Smooth muscle cell of the umbilical artery (primary cell): ENCODE measurements at places on chromosomes 1 and 21. TPM values are rescaled to one million over a fixed set of nuclear protein-coding genes. Genes with fewer than 3 reads are reported as not detected.

The MPL gene
- not detected in 2 replicates for total RNA-seq

The ASTN1 gene
- under 0.01 and 0.28 TPM in 2 replicates for total RNA-seq

The ANXA9 gene
- total RNA-seq, result 0.05 TPM in 1 of 2 replicates, not detected in the other

The C1orf115 gene
- total RNA-seq, result 0.28 and 0.30 TPM in 2 replicates

The FCRL4 gene
- total RNA-seq, result not detected in 2 replicates

The DDAH1 gene
- total RNA-seq, result 41.3 and 79.6 TPM in 2 replicates

The PDZK1 gene
- total RNA-seq, result 0.28 and 0.30 TPM in 2 replicates

The BEND5 gene
- total RNA-seq, result 0.60 and 1.2 TPM in 2 replicates

The KRTAP13-2 gene
- total RNA-seq, result not detected in 2 replicates

The RORC gene
- not detected in 2 replicates for total RNA-seq

The IL20 gene
- total RNA-seq, result not detected in 2 replicates

The NGF gene
- 0.60 and 0.89 TPM in 2 replicates for total RNA-seq

The HEYL gene
- under 0.01 TPM in 1 of 2 replicates, not detected in the other for total RNA-seq

The HES5 gene
- not detected in 2 replicates for total RNA-seq

The OR1C1 gene
- total RNA-seq, result not detected in 2 replicates

The TSTD1 gene
- 10.7 and 17.8 TPM in 2 replicates for total RNA-seq

The ARHGAP29 gene
- 7.7 and 40.0 TPM in 2 replicates for total RNA-seq

The FCMR gene
- not detected in 2 replicates for total RNA-seq

The FAM229A gene
- 0.83 and 1.2 TPM in 2 replicates for total RNA-seq

The TBCE gene
- 20.2 and 33.1 TPM in 2 replicates for total RNA-seq

The CFAP74 gene
- not detected in 2 replicates for total RNA-seq

The SLC16A4 gene
- 5.9 and 10.4 TPM in 2 replicates for total RNA-seq

The SPSB1 gene
- 29.4 and 40.6 TPM in 2 replicates for total RNA-seq

The FCN3 gene
- total RNA-seq, result not detected in 2 replicates

The ACTN2 gene
- under 0.01 and 0.32 TPM in 2 replicates for total RNA-seq

The FCER1G gene
- 0.59 TPM in 1 of 2 replicates, not detected in the other for total RNA-seq

The TTC34 gene
- under 0.01 and 0.18 TPM in 2 replicates for total RNA-seq

The NCAM2 gene
- total RNA-seq, result 4.8 and 56.1 TPM in 2 replicates

The NMNAT2 gene
- total RNA-seq, result 1.2 and 11.3 TPM in 2 replicates

The SDCCAG8 gene
- total RNA-seq, result 68.9 and 97.9 TPM in 2 replicates

The FAM163A gene
- 0.05 TPM in 1 of 2 replicates, not detected in the other for total RNA-seq

The FAM110D gene
- total RNA-seq, result not detected in 2 replicates

The TTC24 gene
- total RNA-seq, result not detected in 2 replicates

The IGSF5 gene
- total RNA-seq, result 0.59 TPM in 1 of 2 replicates, not detected in the other

The CD53 gene
- total RNA-seq, result not detected in 2 replicates

The CELSR2 gene
- total RNA-seq, result 3.0 and 4.5 TPM in 2 replicates

The BRDT gene
- total RNA-seq, result not detected in 2 replicates

The LYST gene
- 17.5 and 20.9 TPM in 2 replicates for total RNA-seq

The FCRL5 gene
- not detected in 2 replicates for total RNA-seq

The REN gene
- not detected in 2 replicates for total RNA-seq

The SLC9C2 gene
- total RNA-seq, result 0.30 and 0.46 TPM in 2 replicates

The BGLAP gene
- total RNA-seq, result 0.59 TPM in 1 of 2 replicates, not detected in the other

The ALPL gene
- 0.30 and 2.7 TPM in 2 replicates for total RNA-seq

The DMRTA2 gene
- total RNA-seq, result under 0.01 and 0.05 TPM in 2 replicates

The CA6 gene
- total RNA-seq, result not detected in 2 replicates

The KCND3 gene
- 0.14 TPM in 1 of 2 replicates, not detected in the other for total RNA-seq

The MX2 gene
- total RNA-seq, result 4.8 and 5.3 TPM in 2 replicates

The TSPAN1 gene
- total RNA-seq, result 0.30 TPM in 1 of 2 replicates, not detected in the other
